PC-3 (cell line): ENCODE measurements at places on chromosomes 6 and 20. TPM values are rescaled to one million over a fixed set of nuclear protein-coding genes. Genes with fewer than 3 reads are reported as not detected.

- DNase-seq: peak; percentile 39
- no peaks in the 10 kb centered on the region for H3K36me3 ChIP-seq
- no peaks in the 10 kb centered on the region for H3K27me3 ChIP-seq
- H3K4me3 ChIP-seq: no peak overlapping the region
These were observed 55.3 kb upstream of the GPR6 start for GRCh38 chr6:109922851-109923250.

Gene DNAH8
- total RNA-seq: 0.06 and 0.15 TPM in 2 replicates

DNA sequence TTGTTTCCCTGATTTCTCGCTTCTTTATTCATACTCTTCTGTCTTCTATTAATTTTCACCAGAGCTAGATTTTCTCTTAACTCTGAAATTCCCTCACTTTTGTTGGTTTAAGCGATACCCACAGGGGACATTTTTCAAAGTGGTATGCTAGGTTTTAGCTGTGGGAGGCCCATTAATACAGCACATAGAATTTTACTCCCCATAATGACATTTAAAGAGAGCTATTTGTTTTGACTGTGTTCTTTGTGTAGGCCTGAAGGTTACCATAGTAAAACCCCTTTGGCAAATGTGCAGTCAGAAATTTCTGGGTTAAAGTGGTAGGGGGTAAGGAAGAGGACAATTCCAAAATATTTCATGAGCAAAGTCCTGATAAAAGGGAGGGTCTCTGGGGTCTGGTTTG, 721.1 kb upstream of the CITED2 start:
- H3K4me3 ChIP-seq: no peak overlapping the region
- no peak overlapping the region for H3K27ac ChIP-seq
- DNase-seq: no peak
- H3K4me1 ChIP-seq: no peaks in the 10 kb centered on the region
- no peaks in the 10 kb centered on the region for H3K36me3 ChIP-seq

Gene TFB1M
- total RNA-seq: 23.1 and 25.6 TPM in 2 replicates

Gene ANKRD66
- total RNA-seq: not detected in 2 replicates

GRCh38 chr6:34339432-34339831, 53.0 kb downstream of the NUDT3 start:
- no peaks in the 10 kb centered on the region for H3K27me3 ChIP-seq
- no peak overlapping the region for H3K4me3 ChIP-seq
- DNase-seq: no peak
- H3K27ac ChIP-seq: no peak overlapping the region
- peaks cover 8% of the 10 kb centered on the region; the same call in 1 of the 2 replicates for H3K36me3 ChIP-seq

Gene RAB22A
- total RNA-seq: 47.4 and 55.0 TPM in 2 replicates
